ENCODE measurements at places on chromosomes 1 and 21.

DNA sequence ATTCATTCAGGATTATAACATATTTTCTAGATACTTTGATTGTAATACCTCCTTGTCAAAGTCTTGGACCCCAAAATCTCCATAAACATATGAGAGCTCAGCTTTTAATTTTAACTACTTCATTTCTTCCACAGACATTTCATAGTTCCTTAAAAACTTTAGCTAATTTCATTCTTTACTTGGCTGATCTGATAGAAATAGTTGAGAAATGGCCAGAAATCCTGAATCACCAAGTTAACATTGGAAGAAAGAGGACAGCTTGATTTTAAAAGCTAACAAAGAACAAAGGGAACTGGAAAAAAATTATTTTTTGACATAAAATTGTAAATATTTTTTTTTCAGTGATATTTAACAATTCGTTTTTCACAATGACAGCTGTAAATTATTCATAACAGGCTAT is 216.5 kb downstream of the NTNG1 start:
- no peak for DNase-seq

GRCh38 chr1:101291562-101292380 is 55.0 kb downstream of the S1PR1 start:
- DNase-seq: no peak

GRCh38 chr21:28332796-28333195 is 659.9 kb downstream of the LTN1 start:
- DNase-seq: no peak

DNA sequence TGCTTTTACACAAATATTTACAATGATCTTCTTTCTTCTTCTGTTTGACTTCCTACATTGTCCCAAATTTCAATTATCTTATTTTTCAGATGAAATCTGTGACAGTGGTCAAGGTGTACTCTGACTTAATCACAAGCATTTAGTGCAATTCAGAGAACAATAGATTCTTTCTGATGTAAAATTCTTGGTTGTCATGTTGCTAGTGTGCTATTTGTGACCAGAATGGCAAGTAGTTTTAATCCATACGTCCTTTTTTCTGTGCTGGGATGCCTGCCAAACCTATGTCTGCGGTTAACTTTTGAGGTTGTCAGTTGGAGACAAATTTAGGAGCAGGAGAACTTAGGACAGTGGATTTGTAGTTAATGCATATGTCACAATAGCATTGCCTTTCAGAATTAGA is 31.0 kb downstream of the NCAM2 start:
- no peak for DNase-seq

GRCh38 chr1:220491891-220492290 is 36.0 kb upstream of the MARK1 start:
- DNase-seq: no peak

DNA sequence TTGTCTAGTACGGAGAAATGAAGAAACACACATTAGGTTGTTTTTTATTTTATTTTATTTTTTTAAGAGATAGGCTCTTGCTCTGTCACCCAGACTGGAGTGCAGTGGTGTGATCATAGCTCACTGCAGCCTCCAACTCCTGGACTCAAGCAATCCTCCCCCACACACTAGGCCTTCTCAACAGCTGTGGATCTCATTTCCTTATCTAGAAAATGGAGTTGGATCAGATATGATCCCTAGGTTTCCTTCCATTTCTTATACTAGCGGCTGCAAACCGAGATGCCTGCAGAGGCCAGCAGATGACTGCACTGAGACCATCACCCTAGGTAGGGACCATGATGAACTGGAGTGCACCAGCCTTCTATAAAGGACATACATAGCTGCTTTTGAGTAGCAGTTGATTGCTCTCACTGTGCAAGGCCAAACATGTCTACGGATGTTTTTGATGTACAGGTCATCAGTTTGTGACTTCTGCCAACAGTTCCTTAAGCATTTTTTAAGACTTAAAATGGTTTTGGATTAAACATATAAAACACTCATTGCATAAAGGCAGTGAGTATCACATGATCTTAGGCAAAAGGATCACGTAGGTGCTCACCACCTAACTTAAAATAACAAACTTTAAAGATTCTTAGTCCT is 11.4 kb upstream of the KLHL12 start:
- no peak for DNase-seq

DNA sequence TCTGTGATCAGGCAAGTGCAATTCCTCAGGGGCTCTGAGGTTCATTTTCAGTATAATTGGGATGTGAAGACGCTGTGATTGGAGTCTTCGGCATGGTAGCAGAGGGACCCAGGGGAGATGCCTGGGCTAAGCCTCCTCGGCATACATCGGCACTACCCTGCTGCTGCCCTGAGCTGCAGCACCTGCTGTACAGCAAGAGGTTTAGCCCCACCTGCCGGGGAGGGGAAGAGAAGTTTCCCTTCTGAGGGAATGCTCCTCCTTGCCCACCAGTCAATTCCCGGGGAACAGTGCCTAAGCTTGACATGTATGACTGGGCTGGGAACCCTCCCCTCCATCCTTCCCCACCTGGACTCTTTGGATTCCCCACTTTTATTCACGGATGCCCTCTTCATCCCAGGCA is 24.9 kb downstream of the CNIH3 start:
- DNase-seq: no peak

DNA sequence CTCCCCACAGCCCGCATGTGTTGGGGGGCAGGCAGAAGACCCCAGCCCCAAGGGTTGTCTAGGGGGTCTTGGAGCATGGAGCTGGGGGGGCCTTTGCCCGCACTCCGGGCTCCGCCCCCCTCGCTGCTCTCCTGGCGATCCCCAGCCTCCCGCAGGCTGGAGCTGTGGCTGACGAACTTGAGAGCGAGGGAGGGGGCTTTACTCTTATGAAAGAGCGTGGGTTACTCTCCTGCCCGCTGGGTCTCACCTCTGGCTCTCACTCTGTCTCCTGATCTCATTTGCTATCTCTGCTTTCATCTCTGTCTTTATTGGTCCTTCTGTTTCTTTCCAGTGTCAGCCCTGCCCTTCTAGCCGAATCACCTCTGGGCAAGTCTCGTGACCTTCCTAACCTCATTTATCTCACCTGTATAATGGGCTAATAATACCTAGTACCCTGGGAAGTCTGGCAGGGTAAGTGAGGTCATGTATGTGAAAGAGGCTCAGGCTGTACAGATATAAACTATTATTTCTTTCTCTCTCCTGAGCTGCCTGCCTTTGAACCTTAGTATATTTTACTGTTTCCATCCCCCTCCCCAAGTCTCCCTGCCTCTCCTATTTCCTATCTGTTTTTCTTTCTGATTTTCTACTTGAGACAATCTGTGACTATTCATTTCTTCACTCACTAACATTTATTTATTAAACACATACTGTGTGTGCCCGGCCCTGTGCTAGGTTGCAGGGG is 731 bp downstream of the EFNA4 start:
- no peak for DNase-seq

- DNase-seq: no peak
Observed at GRCh38 chr1:161998811-161999210, 24.9 kb downstream of the OLFML2B start.

- DNase-seq: no peak
Observed at GRCh38 chr21:20783611-20784010, 214.6 kb upstream of the NCAM2 start.

- no peak for DNase-seq
Observed at GRCh38 chr1:22319608-22320007, 132.0 kb upstream of the ZBTB40 start.

DNA sequence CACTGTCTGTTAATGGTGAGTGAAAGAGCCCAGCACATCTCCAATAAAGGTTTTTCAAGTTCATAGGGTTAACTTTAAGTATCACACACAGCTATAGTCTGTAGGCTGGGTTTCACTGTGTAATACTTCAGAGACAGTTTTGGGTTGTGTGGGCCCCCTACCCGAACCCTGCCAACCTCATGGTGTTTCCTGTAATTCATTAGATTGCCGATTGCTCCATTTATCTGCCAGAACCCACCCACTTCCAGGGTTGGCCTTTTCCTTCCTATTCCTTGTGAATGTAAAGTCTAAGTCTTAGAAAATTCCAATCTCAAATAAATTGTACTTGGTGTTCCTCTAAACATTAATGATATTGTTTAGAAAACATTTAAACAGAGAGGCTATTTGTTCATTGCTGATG is 43.6 kb downstream of the CTTNBP2NL start:
- no peak for DNase-seq

DNA sequence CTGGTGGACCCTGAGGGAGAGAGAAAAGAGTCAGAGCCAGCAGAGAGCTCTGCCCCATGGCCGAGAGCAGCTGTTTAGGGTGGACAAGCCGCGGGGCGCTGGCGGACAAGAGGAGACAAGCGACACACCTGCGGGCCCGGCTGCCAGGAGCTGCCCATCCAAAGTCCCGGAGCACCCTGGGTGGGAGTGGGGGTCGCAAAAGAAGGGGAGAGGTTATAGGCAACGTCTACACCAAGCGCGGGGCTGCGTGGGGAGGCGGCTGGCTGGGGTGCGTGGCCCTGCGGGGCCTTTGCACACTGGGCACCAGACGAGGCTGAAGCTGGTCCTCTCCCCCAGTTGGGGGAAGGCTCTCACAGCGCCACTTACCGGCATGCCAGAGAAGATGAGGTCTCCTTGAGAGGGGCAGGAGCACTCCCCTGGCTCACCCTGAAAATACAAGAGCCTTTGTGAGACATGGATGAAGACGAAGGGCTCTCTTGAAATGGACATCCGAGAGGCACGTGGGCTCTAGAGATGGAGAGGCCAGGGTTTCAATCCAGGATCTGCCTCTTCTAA is 24.1 kb downstream of the COL16A1 start:
- no peak for DNase-seq

- no peak for DNase-seq
Observed at GRCh38 chr1:185091480-185091879, 46.1 kb downstream of the RNF2 start.

- peak; percentile 39 for DNase-seq
Observed at GRCh38 chr1:219174460-219175211, 958 bp downstream of the LYPLAL1 start.

DNA sequence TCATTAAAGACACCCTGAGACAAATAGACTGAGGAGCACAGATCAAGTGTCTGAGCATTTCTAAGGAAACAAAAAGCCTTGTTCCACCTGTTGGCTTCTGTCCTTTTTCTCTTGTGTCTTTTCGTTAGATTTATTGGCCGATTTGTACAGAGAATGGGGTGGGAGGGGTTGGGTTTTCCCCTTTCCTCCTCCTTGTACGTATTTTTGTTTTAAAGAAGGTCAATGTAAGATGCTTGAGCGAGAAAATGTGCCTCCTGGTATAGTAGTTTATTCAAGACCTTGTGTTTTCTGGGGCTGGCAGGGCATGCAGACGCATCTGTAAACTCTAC is 1.2 kb downstream of the BCL9 start:
- DNase-seq: no peak

DNA sequence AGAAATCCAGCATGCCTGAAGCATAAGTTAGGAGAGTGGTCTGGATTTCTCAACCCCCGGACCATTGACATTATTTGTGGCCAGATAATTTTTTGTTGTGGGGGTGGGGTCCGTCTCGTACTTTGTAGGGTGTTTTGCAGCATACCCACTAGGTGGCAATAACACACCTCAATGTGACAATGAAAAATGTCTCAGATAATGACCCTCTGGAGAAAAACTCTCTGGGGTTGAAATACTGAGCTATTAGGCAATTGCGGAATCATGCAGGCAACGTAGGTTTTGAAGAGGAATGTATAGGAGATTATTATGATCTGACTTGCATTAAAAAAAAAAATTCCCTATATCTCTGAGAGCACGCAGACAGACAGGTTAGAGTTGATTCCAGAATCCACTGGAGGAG is 25.3 kb upstream of the RRP15 start:
- no peak for DNase-seq

DNA sequence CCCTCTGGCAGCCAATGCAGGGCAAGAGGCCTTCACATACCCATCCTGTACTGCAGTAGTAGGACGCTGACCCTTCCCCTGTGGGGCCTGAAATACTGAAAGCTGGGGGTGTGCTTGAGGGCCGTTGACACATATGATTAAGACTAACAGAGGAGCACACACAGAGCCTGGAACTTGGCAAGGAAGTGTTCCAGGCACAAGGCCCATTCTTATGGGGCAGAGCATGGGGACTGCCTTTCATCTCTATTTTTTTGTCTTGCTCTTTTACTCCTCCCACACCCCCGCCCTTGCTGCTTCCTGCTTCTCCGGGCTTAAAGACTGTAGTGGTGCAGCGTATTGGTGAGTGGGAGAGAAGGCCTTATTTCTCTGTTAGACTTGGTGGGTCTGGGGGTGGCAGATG is 137.4 kb downstream of the BACH1 start:
- DNase-seq: no peak

GRCh38 chr1:5765997-5766913 is 226.0 kb downstream of the NPHP4 start:
- DNase-seq: no peak

GRCh38 chr1:175794586-175794985 is 51.2 kb upstream of the TNR start:
- no peak for DNase-seq

DNA sequence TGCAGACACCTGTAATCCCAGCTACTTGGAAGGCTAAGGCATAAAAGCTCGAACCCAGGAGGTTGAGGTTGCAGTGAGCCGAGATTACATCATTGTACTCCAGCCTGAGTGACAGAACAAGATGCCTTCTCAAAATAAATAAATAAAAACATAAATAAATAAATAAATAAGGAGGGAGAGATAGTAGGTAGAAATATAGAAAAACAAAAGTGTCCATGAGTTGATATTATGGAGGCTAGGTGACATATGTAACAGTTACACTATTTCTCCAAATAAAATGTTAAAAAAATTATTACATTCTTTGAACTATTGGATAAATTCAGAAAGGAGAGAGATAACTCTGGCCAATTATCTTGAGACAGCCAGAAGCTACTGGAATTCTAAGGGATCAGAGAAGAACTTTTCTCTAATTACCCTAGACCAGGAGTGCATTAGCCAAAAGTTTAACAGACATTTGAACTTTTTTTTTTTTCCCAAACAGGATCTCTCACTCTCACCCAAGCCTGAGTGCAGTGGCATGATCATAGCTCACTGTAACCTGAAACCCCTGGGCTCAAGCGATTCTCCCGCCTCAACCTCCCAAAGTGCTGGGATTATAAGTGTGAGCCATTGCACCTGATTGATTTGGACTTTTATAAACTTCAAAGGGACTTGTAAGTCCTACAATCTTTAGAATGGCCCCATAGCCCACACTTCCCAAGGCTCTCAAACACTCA is 17.6 kb downstream of the SYNJ1 start:
- no peak for DNase-seq

- DNase-seq: no peak
Observed at GRCh38 chr1:173276922-173277800, 70.0 kb upstream of the TNFSF4 start.

- DNase-seq: no peak
Observed at GRCh38 chr1:225977937-225978748, 21.0 kb downstream of the SDE2 start.
